Fibroblast of skin of right quadriceps (primary cell): ENCODE measurements at places on chromosomes 5 and 9.

DNA sequence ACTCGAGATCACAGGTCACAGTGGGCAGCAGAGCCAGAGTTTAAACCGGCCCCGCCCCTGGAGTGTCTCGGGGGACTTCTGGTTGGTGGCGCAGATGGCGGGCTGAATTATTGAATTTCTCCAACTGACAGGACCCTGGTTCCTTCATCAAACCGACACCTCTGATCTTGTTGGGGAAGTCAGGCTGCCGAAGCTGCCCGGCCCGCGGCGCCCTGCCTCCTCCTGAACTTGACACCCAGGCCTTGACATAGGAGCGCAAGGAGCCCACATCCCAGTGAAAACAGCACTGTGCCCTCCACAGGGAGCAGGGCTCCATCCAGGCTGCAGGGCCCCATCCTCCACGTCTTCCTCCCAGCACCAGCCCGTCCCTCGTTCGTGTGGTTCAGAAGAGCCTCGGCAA lies 105.2 kb downstream of the OLFM1 start:
- DNase-seq: no peak

DNA sequence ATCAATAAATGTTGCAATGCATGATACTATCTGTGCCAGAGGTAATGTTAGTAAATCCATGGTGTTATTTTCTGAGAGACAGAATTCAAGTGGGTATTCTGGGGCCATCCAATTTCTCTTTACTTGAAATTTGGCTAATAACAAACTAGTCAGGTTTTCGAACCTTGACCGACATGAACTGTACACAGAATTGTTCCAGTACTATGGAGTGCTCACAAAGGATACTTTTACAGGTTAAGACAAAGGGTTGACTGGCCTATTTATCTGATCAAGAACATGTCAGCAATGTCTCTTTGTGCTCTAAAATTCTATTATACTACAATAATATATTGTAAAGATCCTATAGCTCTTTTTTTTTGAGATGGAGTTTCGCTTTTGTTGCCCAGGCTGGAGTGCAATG lies 18.2 kb downstream of the MLANA start:
- DNase-seq: no peak

- peak; percentile 83 for DNase-seq
These were observed 75.4 kb downstream of the TEX10 start for GRCh38 chr9:100277166-100277979.

DNA sequence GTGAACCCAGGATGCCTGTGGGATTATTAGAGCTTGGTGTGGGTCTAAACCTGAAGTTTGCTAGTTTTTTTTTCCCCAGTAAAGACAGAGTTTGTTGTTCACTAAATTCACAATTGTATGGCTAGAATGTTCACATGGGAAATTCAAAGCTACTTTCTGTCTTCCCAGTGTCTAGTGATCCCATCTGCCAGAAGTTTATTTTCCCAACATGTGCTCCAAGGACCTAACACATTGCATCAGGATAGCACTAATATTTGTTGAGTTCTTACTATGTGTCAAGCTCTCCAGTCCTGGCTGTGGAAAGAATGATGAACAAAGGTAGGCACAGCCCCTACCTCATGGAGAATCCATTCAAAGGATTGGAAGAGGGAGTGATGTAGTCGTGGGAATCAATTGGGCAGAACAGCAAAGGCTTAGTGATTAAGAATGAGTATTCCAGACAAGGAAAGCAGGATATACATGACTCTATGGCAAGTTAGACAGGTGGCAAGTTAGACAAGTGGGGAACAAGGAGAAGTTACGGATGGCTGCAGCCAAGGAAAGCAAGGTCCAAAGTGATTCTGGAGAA lies 521.5 kb upstream of the WWC1 start:
- DNase-seq: peak; percentile 42

DNA sequence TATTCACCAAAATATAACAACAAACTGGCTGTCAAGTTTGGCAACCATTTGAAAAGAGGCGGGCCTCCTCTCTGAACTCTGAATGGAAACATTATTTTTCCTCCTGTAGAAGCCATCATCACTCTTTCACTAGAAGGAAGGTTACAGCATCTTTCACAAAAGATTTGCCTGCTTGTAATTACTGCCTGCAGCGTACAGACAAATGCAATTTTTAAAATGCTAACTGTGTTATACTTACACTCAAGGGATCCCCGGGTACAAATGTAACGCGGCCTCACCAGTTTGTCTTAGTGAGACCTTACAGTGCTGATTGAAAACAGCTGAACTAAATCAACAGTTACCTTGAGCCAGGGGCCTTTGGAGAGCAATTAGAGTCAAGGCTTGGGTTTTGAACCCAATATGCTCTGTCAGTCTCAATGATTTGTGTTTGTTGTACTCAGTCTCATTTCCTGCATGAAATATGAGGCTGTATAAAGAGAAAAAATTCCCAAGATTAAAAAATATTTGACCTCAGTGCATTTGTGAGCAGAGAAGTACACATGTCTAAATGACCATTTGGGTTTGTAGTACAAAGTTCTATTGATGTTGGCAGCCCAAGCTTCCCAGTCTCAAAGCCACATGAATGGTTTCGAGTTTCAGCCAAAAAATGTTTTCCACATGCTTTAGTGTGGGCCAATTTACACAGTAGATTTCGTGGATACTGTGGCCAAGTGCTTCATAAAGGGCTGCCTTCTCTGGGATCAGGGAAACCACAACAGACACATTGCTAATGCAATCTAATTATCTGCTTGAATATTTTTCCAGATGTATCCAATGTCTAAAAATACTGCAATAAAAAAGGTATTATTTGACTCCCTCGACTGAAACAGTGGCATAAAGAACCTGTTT lies 500.0 kb downstream of the SPATA31D1 start:
- peak; percentile 89 for DNase-seq

- no peak for DNase-seq
These were observed 46.8 kb downstream of the ZNF366 start for GRCh38 chr5:72460413-72460812.

DNA sequence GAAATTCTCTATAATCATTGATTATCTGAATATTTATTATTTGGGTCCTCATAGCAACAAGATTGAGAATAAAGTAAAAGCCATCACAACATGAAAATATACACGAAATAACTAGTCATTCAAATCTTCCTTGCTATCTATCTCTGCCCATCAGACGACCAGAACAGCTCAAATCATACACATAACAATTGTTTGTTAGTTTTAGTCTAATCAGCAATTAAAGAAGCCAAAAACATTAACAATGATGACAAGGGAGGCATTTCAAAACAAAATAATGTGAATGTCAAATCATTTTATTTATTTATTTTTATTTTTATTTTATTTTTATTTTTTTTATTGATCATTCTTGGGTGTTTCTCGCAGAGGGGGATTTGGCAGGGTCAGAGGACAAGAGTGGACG lies 106.0 kb upstream of the BNC2 start:
- no peak for DNase-seq

DNA sequence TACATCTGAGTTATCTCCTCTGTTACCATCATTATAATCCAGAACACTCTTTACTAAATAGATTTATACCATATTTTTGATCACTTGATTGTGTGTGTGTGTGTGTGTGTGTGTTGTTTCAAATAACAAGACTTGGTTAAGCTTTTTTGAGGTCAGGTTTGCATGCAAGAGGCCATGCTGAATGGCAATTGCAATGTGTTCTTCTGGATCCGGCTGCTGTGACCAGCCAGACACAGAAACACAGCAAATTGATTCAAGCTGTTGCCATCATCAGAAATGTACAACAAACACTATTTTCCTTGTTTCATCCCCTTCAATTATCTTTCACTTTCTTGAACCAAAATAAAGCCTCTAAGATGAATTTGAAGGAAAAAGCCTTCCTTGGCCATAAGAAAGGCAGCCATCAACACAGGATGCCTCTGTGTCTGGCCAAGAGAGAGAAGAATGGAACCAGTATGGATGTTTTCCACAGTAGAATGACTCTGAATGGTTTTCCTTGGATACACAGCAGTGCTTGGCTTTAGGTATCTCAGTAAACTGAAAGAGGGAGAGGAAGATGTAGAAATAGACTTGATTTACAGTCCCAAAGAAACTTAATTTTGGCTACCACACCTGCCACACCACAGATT lies 53.9 kb downstream of the DPYSL3 start:
- DNase-seq: no peak

- no peak for DNase-seq
These were observed 5.9 kb upstream of the QSOX2 start for GRCh38 chr9:136251264-136252115.

GRCh38 chr5:168086104-168086610 lies 205.3 kb upstream of the WWC1 start:
- DNase-seq: peak; percentile 89

- DNase-seq: no peak
These were observed 84.2 kb upstream of the ELL2 start for GRCh38 chr5:96045888-96046287.

GRCh38 chr5:141245250-141245717 lies at the start of gene PCDHB15:
TSS of gene PCDHB15 (plus strand) at chr5:141245395. CDS start at chr5:141245579, 184 bp downstream.
- no peak for DNase-seq
